ENCODE measurements at places on chromosomes 3 and 15.

DNA sequence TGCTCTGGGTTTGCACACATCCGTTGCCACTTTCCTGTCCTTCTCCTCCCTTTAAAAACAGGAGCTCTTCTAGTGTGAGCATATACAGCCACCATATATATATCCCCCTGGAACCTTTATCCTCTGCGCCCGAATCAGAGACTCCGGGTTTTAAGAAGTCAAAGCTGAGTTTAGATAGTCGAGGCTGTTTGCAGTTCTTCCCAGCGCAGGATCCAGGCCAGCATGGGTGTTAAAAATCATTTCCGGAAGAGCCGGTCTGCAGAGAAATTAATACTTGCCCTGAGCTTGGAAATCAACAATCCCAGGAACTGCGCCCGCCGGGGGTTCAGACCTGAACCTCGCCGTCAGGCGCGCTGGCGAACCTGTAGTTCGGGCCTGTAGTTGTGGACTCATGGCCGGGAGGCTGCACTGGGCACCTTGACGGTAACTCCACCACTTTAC lies 2.3 kb downstream of the SHOX2 start:
- DNase-seq: no peak

GRCh38 chr3:141410846-141411245 lies 42.5 kb downstream of the ZBTB38 start:
- DNase-seq: no peak

GRCh38 chr3:33060609-33061337 lies 36.2 kb downstream of the GLB1 start:
- peak; percentile 73 for DNase-seq

DNA sequence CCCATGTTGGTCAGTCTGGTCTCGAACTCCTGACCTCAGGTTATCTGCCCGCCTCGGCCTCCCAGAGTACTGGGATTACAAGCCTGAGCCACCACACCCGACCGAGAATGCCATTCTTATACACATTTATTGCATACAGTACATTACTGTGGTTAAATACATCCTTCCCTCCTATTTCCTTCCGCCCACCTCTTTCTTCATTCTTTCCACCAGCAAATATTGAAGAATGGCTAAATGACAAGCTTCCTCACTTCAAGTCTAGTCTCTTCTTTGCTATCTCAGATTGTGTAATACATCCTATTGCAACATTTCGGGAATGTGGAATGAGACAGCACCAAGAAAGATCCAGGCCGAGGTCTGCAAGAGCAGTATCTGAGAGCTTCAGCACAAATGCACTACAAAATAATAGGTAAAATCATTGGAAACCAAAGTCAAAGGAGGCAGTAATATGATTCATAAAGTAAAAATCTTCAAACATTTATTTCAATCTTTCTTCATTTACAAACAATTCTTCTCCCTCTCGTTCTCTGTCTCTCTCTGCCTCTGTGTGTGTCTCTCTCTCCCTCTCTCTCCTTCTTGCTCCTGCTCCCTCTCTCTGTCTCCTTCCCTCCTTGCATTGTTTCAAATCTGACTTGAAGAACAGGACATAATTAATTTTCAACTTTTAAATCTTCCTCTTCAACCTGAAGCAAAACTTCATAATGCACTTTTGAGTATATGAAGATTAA lies 94.7 kb upstream of the TGFBR2 start:
- DNase-seq: peak; percentile 40

GRCh38 chr15:44366971-44367370 lies 60.5 kb upstream of the CTDSPL2 start:
- no peak for DNase-seq

All from activated CD8-positive, alpha-beta T cell treated with anti-CD3 and anti-CD28 coated beads for 36 hours (primary cell).